NAMALWA (cell line): ENCODE measurements at places on chromosomes 13 and 19.

GRCh38 chr13:33318744-33319143 is 33.2 kb upstream of the STARD13 start:
- DNase-seq: no peak

GRCh38 chr13:27928805-27929753 is 9.3 kb downstream of the PDX1 start:
- DNase-seq: no peak

GRCh38 chr13:23630349-23631093 is 60.3 kb downstream of the TNFRSF19 start:
- DNase-seq: no peak

DNA sequence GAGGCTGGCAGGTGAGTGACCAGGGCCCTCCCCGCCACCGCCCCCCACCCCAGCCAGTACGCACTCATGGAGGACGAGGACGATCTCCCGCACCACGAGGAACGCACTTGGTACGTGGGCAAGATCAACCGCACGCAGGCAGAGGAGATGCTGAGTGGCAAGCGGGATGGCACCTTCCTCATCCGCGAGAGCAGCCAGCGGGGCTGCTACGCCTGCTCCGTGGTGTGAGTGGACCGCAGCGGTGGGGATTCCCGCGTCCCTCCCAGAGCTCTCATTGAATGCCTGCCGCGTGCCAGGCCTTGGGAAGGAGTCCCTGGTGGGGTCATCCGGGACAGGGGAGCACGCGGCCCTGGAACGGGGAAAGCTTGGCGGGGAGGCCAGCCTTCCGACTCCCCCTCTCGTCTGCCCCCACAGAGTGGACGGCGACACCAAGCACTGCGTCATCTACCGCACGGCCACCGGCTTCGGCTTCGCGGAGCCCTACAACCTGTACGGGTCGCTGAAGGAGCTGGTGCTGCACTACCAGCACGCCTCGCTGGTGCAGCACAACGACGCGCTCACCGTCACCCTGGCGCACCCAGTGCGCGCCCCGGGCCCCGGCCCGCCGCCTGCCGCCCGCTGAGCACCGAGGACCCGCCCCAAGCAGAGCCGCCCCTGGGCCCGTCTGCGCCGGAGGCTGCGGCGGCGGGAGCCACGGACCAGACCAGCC is 4.8 kb upstream of the IFI30 start:
- DNase-seq: no peak

DNA sequence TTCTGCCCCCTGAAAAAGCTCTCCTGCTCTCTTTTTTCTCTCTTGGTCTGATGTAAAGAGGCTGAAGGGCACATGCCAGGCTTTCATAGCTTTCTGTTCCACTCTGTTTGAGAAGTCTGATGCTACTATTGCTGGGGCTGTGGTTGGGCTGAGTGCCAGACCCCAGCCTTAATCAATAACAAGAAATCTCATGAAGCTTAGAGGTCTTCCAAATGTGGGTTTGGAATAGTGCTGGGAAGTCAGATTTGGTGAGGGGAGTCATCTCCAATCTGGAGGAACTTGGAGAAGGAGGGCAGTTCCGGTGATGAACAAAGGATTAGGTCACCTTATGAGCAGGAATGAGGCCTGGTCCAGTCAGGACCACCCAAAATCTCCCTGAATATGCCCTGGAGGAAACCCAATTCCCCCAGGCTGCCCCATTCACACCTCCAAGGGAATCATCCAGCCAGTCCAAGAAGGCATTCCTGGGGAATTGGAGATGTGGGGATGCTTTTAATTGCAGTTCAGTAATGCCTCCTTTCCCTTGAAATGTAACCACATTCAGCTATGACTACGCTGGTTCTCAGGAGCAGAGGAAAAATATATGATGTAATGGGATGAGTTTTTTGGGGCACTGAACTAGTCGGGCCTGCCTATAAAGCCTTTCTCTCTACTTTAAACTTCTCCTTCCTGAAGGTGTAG is 102.0 kb downstream of the STARD13 start:
- DNase-seq: no peak

DNA sequence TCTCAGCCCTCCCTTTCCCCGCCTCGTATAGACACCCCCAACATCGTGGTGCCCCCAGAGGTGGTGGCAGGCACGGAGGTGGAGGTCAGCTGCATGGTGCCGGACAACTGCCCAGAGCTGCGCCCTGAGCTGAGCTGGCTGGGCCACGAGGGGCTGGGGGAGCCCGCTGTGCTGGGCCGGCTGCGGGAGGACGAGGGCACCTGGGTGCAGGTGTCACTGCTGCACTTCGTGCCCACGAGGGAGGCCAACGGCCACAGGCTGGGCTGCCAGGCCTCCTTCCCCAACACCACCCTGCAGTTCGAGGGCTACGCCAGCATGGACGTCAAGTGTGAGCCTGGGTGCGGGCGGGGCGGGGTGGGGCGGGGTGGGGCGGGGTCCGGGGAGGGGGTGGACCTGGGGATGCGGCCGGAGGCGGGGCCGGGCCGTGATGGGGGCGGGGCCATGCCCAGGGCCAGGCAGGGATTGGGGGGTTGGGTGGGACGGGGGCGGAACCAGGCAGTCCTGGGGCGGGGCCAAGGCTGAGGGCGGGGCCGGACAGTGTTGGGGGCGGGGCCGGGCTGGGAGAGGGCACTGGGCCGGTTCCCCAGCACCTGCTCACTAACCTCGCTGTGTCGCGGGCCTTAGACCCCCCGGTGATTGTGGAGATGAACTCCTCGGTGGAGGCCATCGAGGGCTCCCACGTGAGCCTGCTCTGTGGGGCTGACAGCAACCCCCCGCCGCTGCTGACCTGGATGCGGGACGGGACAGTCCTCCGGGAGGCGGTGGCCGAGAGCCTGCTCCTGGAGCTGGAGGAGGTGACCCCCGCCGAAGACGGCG is 7.8 kb downstream of the MAG start:
- peak; percentile 63 for DNase-seq
